ENCODE measurements at places on chromosomes 6 and 20.

- DNase-seq = no peak
These were observed 28.7 kb upstream of the PI16 start for GRCh38 chr6:36925809-36926208.

DNA sequence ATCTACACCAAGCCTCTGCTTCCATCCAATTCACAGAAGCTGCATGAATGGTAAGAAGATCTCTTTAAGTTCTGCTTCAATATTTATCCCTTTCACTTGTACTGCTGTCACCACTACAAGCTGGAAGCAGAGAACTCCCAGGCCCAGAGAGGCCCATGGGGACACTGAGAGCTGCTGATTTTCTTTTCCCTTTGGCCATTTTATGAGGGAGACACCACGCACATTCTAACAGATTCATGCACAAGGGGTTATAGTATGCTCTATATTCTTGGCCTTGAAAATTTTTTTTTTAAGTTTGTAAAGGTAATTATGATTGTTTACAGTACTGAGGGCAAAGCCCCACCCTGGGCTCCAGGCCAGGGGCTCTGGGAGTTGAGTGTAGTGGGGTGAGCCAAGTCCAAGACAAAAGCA, 88.4 kb downstream of the MYB start:
- no peak for DNase-seq

- no peak for DNase-seq
These were observed 19.7 kb upstream of the SYNJ2 start for GRCh38 chr6:157961832-157962575.

- no peak for DNase-seq
These were observed 63.0 kb downstream of the STX11 start for GRCh38 chr6:144213315-144213714.

DNA sequence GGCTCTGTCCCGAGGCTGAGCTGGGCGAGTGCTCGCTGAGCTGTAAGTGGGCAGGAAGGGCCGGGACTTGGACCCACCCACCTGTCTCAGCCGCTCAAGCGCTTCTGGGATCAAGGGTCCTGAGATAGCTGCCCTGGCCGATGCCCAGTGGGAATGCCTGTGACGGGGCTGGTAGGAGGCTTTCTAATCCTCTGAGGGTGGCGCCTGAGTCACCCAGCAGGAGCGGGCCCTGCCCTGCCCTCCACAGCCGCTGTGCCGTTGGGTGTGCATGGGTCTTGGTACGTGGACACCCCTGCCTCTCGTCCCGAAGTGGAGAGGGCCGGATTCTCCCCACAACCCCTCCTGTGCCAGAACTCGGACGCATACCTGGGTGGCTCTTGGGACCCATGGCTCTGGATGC, 43.1 kb upstream of the GATA5 start:
- no peak for DNase-seq

DNA sequence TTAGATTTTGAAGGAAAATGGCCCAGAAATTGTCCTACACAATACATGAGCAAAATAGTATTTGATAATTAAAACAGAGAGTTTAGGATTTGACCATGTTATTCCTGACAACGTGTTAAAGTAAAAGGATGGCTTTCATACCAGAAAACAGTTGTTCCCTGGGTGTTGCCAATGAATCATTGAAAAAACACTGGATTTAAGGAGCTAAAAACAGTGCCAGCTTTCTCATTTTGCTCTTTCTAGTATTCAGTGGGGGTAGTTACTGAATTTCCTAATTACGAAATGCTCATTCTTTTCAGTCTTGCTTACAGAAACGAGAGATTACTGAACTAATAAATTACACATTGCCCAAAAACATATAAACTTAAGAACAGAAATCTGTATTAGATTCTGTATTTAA, 26.6 kb upstream of the SNAP91 start:
- no peak for DNase-seq

- no peak for DNase-seq
These were observed 275.6 kb downstream of the TFAP2B start for GRCh38 chr6:51094271-51094670.

DNA sequence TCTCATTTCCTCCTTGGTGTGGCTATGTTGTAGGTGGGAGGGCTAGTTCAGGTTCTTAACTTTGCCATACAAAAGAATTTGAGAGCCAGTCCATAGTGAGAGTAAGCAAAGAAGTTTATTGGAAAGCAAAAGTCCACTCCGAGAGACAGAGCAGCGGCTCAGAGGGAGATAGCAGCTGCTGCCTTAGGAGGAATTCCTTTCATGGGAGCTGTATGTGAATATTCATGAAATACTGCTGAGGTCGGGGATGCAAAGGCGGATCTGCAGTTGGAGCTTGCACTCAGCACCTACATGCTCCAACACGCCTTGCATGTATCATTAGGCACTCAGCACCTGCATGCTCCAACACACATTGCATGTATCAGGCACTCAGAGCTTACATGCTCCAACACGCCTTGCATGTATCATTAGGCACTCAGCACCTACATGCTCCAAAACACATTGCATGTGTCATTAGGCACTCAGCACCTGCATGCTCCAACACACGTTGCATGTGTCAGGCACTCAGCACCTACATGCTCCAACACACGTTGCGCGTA, 54.9 kb downstream of the CDH4 start:
- DNase-seq = no peak
